Activated naive CD4-positive, alpha-beta T cell treated with anti-CD3 and anti-CD28 coated beads, Interleukin-2, amount 10 ng/mL, durations not matched to agents 7 days and 5 days (primary cell): ENCODE measurements at places on chromosomes 12 and 14.

- peaks cover 2% of the 10 kb centered on the region for H3K36me3 ChIP-seq
- H3K4me3 ChIP-seq: no peak overlapping the region
- no peak for DNase-seq
- no peaks in the 10 kb centered on the region for H3K27me3 ChIP-seq
Measured at GRCh38 chr14:73696466-73697400, 17.5 kb downstream of the PNMA1 start.

DNA sequence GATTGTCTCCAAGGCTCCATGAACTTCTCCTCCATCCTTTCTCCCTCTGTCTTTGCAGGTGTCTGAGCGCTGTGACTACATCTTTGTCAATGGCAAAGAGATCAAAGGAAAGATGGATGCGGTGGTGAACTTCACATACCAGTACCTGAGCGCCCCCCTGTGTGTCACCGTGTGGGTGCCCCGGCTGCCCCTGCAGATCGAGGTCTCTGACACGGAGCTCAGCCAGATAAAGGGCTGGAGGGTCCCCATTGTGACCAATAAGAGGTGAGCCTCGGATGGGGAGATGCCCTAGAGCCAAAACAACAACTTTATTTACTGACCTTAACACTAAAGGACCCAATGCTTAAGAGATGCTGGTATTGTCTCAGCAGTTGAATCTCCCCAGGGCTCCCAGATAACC is 130.0 kb downstream of the SLC15A4 start:
- DNase-seq: no peak
- H3K4me1 ChIP-seq: no peaks in the 10 kb centered on the region
- no peak overlapping the region for H3K27ac ChIP-seq
- no peaks in the 10 kb centered on the region for H3K27me3 ChIP-seq

GRCh38 chr12:81627336-81628189 is 131.6 kb downstream of the PPFIA2 start:
- no peak overlapping the region for H3K27ac ChIP-seq
- no peak overlapping the region for H3K4me3 ChIP-seq
- no peaks in the 10 kb centered on the region for H3K4me1 ChIP-seq
- H3K27me3 ChIP-seq: no peaks in the 10 kb centered on the region
- no peak for DNase-seq

DNA sequence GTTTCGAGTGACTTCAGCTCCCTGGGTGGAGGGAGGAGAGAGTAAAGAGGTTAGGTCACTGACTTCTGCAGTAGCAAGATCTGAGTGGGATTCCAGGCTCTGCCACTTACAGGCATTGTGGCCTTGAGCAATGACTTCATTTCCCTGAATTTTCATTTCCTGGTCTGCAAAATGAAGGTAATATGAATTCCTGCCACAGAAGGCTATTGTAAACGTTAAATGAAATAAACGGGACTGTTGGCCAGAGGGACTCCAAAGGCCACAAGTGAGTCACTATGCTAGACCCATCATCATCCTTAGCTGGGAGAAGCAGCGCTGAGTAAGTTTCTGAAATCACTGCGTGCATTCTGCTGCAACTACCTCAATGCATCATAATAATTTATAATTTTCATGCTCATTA is 807.8 kb downstream of the AACS start:
- no peaks in the 10 kb centered on the region for H3K36me3 ChIP-seq
- no peak overlapping the region for H3K27ac ChIP-seq
- DNase-seq: no peak
- no peaks in the 10 kb centered on the region for H3K4me1 ChIP-seq
- no peak overlapping the region for H3K4me3 ChIP-seq
- H3K27me3 ChIP-seq: no peaks in the 10 kb centered on the region

GRCh38 chr12:75666126-75666938 is 154.9 kb upstream of the KRR1 start:
- no peaks in the 10 kb centered on the region for H3K4me1 ChIP-seq
- no peak overlapping the region for H3K4me3 ChIP-seq
- H3K27ac ChIP-seq: no peak overlapping the region
- H3K36me3 ChIP-seq: no peaks in the 10 kb centered on the region
- no peaks in the 10 kb centered on the region for H3K27me3 ChIP-seq

DNA sequence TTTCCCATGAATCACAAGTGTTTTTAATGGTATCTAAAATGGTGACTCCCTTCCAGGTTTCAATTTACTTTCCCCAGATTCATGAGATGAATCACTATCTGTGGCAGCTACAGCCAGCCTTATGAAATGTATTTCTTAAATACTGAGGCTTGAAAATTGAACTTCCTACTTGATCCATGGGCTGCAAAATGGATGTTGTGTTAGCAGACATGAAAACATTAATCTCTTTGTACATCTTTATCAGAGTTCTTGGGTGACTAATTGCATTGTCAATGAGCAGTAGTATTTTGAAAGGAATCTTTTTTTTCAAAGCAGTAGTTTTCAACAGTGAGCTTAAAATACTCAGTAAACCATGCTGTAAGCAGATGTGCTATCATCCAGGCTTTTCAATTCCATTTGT is 250.8 kb downstream of the SLC6A15 start:
- DNase-seq: no peak
- no peak overlapping the region for H3K27ac ChIP-seq
- H3K27me3 ChIP-seq: no peaks in the 10 kb centered on the region
- no peaks in the 10 kb centered on the region for H3K36me3 ChIP-seq
- no peak overlapping the region for H3K4me3 ChIP-seq

DNA sequence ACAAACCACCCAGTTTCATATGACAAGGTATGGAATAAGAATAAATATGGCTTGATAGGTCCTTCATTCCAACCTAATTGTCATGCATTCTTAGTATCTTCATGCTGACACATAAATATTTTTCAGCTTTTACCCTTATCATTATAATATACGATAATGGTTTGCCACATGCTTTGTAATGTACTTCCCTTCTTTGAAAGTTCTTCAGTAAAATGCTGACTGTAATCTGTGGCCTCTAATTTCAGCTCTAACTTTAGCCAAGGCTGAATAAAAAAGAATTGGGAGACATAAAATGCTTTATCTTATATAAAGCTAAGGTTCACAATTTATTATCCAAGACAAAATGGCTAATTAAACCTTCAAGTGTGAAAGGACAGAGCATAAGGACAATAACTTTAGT is 2.6 kb upstream of the MAP4K5 start:
- H3K36me3 ChIP-seq: peaks cover 6% of the 10 kb centered on the region
- DNase-seq: no peak
- H3K27ac ChIP-seq: no peak overlapping the region
- H3K4me3 ChIP-seq: no peak overlapping the region
- H3K27me3 ChIP-seq: peaks cover 25% of the 10 kb centered on the region

- DNase-seq: peak; percentile 30
- H3K4me1 ChIP-seq: peaks cover 28% of the 10 kb centered on the region
- peak overlapping the region; percentile 98 for H3K4me3 ChIP-seq
- H3K36me3 ChIP-seq: peaks cover 70% of the 10 kb centered on the region
- H3K27me3 ChIP-seq: peaks cover 7% of the 10 kb centered on the region
Measured at GRCh38 chr12:12718381-12718759, 1.2 kb downstream of the CDKN1B start.

DNA sequence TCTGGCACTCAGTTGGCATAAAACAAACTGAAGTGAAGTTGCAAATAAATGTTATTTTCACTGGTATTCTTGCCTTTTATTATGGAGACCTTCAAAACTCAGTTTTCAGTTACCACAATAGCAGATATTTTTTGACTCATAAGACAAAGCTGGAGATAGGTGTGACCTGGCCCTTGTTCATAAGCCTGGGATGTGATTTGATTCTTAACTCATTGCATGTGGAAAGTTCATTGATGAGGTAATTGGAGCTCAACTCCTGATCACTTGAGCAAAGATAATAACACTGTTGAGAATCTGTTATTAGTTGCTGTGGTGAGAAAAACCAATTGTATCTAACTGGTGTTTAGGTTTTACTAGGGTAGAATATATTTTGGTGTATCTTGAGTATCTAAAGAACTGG is 105.1 kb downstream of the AEBP2 start:
- H3K27ac ChIP-seq: no peak overlapping the region
- H3K36me3 ChIP-seq: peaks cover 11% of the 10 kb centered on the region
- no peaks in the 10 kb centered on the region for H3K27me3 ChIP-seq
- H3K4me1 ChIP-seq: no peaks in the 10 kb centered on the region
- no peak overlapping the region for H3K4me3 ChIP-seq
- no peak for DNase-seq

DNA sequence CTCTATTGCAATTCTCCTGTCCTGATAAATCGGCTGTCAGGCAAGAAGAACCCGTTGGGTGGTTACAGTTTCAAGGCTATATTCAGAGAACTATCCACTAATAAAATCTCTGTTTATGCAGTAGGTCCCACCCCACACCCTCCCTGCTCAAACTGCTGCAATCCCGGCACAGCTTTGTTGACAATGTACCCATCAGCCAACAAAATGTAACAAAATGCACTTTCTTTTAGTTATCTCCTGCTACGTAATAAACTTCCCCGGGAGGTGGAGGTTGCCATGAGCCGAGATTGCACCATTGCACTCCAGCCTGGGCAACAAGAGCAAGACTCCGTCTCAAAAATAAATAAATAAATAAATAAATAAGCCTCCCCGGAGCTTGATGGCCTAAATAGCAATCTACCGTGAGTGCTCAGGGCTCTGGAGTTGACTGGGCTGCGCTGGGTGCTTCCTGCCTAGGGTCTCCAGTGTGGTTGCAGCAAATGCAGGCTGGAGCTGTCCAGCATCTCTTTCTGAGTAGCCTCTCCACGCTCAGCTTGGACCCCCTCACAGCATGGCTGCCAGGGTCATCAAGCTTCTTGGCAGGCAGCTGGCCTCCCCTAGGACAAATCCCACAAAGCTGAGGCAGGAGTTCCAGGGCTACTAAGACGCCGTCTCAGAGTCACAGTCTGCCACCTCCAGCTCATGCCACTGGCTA is 43.2 kb upstream of the FBRSL1 start:
- H3K4me3 ChIP-seq: no peak overlapping the region
- DNase-seq: no peak
- H3K27ac ChIP-seq: peak overlapping the region; percentile 99
- peaks cover 64% of the 10 kb centered on the region for H3K4me1 ChIP-seq

DNA sequence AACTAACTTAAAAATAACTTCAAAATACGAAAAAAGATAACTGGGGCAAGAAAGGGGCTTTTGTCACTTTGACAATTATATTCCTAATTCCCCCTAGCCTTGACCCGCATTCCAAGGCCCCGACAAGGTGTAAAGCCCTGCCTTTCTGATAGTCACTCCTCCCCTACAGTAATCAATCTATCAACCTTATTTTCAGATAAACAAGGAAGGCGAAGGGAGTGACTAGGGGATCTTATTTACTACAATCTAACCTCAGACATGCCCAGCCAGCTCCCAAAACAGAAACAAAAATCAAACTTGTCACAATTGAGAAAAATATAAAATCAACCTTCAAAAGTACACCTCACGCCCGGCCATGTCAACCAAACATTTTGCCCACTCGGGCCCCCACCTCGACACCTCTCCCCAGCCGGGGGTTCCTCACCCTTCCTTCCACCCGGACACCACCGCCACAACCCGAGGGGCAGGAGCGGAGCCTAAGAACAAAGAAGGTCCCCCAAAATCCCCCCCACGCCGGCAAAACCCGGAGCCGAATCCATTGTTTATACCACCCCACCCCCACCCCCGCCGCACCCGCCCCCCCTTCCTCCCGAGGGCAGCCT is 562 bp downstream of the ZFYVE1 start:
- peaks cover 31% of the 10 kb centered on the region for H3K36me3 ChIP-seq
- peak overlapping the region; percentile 91 for H3K4me3 ChIP-seq

DNA sequence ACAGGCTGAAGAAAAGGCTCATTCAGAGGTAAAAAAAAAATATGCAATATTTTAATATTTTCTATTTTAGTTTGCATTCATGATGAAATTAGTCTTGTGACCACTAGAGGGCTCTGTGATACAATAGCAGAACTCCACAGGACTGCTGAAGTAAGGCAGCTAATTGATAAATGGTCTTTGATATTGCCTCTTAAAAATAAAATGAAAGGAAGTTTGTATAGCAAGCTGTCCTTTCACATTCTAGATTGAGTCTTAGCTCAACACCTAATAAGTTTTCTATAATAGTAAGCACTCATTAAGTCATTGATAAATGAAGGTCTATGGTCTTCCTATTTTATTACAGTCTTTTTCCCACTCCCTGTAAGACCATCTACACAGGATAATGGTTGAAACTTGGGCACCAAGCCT is 315.7 kb downstream of the NAV3 start:
- no peaks in the 10 kb centered on the region for H3K4me1 ChIP-seq
- H3K4me3 ChIP-seq: no peak overlapping the region
- H3K36me3 ChIP-seq: no peaks in the 10 kb centered on the region
- H3K27ac ChIP-seq: no peak overlapping the region
- no peaks in the 10 kb centered on the region for H3K27me3 ChIP-seq

DNA sequence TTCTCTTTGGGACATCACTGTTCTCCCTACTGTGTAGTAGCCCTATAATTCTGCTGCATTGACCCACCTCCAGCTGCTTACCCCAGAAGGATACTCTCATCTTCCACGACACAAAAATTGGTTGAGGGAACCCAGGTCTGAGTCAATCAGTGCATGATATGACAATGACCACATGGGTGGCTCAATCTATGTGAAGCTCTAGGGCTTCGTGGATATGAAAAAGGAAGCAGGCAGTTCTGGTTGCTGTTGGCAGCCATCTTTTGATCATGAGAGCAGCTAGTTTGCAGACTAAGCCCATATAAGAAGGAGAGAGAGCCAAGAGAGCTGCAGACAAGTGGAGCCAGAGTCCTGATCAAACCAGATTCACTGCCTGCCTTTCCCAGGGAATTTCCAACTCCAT is 57.9 kb downstream of the AVPR1A start:
- no peaks in the 10 kb centered on the region for H3K36me3 ChIP-seq
- H3K27me3 ChIP-seq: no peaks in the 10 kb centered on the region
- no peaks in the 10 kb centered on the region for H3K4me1 ChIP-seq
- H3K4me3 ChIP-seq: no peak overlapping the region
- no peak for DNase-seq
- H3K27ac ChIP-seq: no peak overlapping the region

DNA sequence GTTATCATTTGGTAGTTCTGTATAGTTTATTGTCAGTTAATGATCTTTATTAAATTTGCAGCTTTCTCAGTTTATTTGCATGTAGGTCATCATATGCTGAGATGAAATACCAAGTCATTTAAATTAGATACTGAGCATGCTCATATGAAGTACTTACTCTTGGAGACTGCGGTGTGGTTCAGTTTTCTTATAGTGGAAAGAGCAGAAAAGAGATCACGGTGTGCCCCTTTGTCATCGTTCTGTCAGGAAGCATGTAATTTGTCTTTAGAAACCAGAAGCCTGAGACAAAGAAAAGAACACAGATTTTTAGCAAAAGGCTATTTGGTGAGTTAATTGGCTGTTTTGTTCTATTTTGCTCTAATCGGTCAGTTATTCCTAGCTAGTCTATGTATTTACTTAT is 75.6 kb downstream of the PLEKHA5 start:
- no peaks in the 10 kb centered on the region for H3K36me3 ChIP-seq
- H3K27ac ChIP-seq: no peak overlapping the region
- H3K4me3 ChIP-seq: no peak overlapping the region
- no peaks in the 10 kb centered on the region for H3K4me1 ChIP-seq
- no peak for DNase-seq
- H3K27me3 ChIP-seq: no peaks in the 10 kb centered on the region
